Stimulated activated CD4-positive, alpha-beta T cell treated with anti-CD3 and anti-CD28 coated beads, TNF-alpha, amount 100 ng/mL, for 1 hour (primary cell): ENCODE measurements at places on chromosomes 4 and X.

DNA sequence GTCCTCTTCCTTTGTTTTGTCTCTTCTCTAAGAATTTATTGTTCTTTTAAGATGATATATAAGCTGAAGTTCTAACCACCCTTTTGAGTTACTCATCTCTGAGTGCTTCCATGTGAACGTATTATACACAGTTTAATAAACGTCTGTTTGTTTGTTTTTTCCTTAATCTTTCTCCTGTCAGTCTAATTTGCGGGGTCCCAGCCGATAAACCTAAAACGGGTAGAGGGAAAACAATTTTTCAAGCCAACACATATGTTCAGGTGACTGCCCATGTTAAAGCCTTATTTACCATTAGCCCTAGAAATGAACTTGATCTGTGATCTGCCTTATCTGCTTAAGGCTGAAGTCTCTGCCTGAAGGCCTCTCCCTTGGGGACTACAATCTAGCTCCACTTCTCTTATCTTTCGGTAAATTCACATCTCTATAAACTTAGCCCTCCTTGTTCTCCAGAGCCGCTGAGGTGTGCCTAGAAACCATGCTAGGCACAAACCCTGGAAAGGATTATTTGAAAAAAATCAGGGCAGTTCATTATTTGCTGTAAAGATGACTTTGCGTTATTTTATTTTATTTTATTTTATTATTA lies 158.8 kb downstream of the CAMK2D start:
- DNase-seq: no peak

DNA sequence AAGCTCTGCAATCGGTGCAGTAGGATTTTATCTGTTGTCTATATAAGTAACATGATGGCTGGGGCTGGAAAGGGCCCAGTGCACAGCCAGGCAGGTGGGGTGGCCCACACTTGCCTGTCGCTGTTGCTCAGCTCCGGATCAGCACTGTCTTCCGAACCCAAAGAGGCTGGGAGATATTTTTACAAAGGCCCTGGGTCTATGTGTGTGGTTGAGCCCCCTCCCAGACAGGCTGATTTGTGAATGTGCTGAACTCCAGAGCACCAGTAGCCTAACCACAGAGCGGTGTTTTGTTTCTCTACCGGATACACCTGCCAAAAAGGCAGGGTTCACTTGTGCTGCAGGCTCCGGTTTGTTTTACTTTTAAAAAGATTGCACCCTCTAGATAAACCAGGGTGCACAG lies 33.5 kb upstream of the CHRNA9 start:
- DNase-seq: no peak

- no peak for DNase-seq
These were observed 25.7 kb downstream of the ADGRG2 start for GRCh38 chrX:19096586-19096985.

- no peak for DNase-seq
These were observed 18.6 kb downstream of the ATP8A1 start for GRCh38 chr4:42638321-42638720.

GRCh38 chrX:96405842-96406241 lies 278.8 kb upstream of the DIAPH2 start:
- DNase-seq: no peak
